ENCODE measurements at places on chromosomes 7 and 10.
A peak's percentile ranks its signal among the peaks of the same experiment; 100 is the strongest.

DNA sequence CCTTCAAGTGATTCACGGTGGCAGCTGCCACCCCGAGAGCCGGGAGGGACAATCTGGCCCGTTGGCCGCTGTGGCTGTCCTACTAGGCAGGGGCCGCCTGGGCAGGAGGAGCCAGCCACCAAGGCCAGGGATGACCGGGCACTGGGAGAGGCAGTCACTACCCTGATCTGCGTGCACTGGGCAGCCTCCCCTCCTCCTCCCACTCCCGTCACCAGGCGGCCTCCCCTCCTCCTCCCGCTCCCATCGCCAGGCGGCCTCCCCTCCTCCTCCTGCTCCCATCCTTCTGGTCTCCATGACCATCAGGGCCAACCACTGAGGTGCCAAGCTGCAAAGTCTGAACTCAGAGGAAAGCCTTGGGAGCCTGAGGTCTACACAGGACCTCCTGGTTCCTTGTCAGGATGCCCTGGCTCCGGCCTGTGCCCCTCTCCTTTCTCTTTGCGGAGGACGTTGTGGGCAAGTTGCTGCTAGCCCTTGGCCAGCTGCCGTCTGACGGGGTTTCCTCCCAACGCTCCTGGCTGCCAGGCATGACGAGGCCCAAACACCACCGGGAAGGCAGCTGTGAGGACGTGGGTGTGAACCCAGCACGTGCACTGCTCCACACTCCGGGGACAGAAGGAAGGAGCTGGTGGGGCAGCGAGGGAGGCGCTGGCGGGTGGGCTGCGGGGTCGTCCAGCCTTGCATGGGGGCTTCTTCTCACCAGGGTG, 131.1 kb downstream of the WDR37 start:
- peak; percentile 86 for DNase-seq

GRCh38 chr7:84654273-84654672, 459.7 kb upstream of the SEMA3A start:
- no peak for DNase-seq

GRCh38 chr7:109641445-109641844, 1071.8 kb downstream of the DNAJB9 start:
- DNase-seq = no peak

- DNase-seq = no peak
These were observed 10.2 kb downstream of the BRI3 start for GRCh38 chr7:98291717-98292116.

DNA sequence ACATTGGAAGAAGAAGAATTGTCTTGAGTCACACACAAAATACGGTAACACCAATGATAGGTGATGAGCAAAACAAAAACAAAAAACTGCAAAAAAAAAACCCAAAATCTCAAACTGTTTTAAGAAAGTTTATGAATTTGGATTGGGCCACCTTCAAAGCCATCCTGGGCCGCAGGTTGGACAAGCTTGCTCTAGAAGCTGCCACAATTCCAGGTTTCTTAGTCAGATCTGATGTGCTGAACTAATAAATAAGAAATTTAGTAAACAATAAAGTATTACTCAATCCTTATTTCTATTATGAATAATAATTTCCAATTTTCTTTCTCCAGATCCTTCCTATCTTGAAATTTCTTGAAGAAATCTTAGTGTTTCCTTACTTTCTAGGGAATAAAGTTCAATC, 10.0 kb downstream of the WASL start:
- DNase-seq = no peak

DNA sequence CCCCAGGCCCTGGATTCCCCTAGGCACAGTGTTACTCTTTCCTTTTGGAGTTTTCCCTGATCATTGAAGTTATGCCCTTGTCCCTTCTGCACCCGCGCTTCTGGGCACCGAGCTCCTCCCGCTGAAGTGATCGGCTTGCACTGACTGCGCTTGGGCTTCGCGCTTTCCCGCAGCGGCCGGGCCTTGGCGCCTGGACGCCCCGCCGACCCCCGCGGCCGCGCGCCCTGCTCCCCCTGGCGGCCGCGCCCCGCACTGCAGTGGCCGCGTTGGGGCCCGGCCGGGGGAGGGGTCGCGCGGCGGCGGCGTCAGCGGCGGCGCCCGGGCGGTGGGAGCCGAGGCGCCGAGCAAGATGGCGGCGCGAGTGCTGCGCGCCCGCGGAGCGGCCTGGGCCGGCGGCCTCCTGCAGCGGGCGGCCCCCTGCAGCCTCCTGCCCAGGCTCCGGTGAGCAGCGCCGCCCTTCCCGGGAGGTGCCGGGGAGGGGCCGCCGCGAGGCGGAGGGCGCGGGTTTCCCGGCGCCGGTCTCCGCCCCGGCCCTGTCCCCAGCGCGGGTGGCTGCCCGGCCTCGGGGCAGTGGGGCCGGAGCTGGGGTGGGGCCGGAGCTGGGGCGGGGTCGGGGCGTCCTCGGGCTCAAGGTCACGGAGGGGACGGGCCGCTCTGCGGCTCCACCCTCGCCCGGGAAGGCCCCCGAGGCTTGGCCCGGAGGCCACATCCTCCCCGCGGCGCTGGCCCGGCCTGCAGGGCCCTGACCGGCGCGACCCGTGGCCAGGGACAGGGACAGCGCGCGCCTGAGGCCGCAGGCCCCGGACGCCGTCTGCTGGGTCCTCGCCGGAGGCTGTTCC, at the start of gene NIPSNAP2:
NIPSNAP2 (plus strand) TSS at position 325 of the 839 bp plus-strand sequence; CDS start at position 350, 25 bp downstream.
- DNase-seq = peak; percentile 69

DNA sequence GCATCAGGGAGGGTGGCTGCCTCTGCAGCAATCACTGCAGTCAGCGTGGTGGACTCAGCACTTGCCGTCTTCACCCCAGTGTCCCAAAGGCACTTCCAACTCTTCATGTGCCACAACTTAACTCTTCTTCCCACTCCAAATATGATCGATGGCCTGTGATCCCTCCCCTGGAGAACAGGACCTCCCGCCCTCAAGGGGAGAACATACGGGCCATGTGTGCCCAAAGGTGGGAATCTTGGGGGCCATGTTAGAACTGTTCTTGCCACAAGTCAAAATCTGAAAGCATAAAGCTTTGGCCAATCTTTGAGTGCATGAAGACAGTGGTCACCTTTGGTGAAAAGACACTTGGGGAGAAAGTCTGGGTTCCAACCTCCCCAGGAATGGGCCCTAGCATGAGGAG, 368.5 kb upstream of the MGMT start:
- no peak for DNase-seq

GRCh38 chr10:38093816-38094157, 350 bp upstream of the ZNF37A start:
- no peak for DNase-seq

DNA sequence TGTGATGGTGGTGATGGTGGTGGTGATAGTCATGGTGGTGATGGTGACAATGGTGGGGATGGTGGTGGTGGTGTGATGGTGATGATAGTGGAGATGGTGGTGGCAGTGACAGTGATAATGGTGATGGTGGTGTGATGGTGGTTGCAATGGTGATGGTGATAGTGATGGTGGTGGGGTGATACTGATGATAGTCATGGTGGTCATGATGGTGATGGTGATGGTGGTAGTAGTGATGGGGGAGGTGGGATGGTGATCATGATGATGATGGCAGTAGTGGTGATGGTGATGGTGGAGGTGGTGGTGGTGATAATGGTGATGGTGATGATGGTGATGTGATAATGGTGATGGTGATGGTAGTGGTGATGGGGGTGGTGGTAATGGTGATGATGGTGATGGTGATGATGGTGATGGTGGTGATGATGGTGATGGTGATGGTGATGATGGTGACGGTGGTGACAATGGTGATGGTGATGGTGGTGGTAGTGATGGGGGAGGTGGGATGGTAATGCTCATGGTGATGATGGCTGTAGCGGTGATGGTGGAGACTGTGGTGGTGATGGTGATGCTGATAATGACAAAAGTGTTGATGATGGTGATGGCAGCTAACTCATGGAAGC, 4.7 kb upstream of the PWWP2B start:
- no peak for DNase-seq

GRCh38 chr7:100791881-100792666, 35.2 kb downstream of the EPHB4 start:
- DNase-seq = no peak

- no peak for DNase-seq
These were observed 131.8 kb downstream of the ADK start for GRCh38 chr10:74282848-74283210.

DNA sequence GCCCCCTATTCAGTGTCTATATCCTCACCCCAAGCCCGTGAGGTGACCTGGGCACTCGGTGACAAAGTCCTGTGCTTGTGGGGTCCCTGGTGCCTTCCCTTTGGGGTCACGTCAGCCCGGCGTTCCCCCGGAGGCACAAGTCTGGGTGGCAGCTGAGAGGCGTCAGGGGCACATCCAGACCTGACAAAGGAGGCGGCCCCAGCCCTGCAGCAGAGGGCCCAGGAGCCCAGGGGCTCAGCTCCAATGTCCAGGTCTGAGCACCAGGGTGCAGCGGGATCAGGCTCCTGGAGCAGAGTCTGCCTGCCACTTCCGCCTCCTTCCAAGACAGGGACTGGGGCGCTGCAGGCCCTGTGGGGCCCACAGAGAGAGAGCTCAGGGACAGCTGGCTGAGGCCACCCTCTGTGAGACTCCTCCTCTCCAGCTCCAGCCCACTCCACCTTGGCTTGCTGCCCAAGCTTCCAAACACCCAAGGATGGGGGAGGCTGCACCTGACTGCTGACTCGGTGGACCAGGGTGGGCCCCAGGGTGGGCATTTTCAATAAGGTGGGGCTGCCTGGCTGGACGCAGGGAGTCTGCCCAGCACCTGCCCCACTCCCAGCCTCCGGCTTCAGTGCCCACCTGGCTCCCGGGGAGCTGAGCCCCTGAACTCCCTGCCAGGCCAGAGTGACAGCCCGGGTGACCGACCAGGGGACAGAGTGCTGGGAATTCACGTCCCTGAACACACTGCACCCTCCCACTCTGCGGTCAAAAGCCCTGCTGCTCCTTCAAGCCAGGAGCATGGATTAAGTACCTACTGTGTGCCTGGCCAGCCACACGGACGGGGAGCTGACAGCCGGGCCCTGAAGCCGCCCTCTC, 1.0 kb upstream of the KNDC1 start:
- no peak for DNase-seq

DNA sequence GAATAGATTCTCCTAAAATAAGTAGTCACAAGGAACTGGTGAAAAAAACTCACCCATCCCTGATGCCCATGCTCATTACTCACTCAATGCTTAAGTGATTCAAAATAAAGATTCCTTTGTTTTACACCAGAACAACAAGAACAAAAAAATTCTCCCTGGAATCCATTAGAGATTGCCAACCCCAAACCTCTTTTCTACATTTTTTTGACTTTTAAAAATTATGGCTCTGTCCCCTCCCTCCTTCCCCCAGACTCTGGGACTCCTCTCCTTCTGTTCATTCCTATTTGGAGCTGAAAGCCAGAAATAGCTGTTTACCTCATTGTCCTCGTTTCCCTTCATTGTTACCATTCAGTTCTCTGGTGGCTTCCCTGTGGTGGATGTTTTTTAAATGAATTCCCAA, 63.2 kb upstream of the FHIP2A start:
- DNase-seq = no peak

DNA sequence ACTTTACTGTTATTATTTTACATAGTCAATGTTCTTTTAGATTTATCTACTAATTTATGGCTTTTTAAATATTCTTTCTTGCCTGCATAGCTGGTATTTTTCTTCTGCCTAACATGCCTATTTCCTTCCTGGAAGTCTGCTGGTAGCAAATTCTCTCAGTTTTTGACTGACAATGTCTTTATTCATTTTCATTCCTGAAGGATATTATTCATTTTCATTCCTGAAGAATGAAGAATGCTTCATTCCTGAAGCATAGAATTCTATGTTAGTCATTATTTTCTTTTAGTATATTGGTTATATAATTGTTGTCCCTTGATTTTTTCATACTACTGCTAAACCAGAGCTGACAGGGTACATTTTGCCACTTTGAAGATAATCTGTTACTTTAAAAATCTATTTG, 41.8 kb downstream of the TMEM168 start:
- DNase-seq = no peak

DNA sequence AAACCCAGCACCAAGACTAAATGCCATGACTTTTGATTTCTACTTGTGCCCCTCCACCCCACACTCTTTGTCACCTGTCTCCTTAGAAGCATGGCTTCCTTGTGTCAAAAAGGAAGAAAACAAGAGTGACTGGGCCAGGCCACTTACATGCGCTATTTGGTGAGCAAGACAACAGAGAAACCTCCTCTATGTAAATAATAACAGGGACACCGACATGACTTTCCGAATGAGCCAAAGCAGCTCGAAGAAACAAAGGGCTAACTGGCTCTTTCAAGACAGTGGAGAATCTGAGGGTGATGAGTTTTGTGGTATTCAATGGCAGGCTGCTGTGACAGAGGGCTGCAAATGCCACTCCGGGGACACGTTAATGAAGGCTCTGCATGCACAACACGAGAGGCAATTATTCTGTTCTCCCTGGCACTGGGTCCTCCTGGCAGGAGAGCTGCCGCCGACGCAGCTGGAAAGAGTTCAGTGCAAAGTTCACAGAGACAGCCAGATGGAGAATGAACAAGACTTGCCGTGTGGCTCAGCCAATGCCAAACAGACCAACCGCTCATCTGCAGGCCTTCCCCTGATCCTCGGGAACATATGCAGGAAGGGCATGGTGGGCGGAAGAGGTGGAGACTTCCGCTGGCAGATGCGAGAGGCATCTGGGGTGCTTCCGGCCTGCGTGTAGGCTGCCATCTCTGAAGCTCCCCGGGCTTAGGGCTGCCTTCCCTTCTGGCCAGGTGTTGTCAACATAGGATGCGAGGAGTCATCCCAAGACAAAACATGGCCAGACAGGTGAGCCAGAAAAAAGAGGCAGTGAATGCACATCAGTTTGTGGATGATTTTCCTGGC, 59.1 kb upstream of the SMNDC1 start:
- DNase-seq = peak; percentile 69

DNA sequence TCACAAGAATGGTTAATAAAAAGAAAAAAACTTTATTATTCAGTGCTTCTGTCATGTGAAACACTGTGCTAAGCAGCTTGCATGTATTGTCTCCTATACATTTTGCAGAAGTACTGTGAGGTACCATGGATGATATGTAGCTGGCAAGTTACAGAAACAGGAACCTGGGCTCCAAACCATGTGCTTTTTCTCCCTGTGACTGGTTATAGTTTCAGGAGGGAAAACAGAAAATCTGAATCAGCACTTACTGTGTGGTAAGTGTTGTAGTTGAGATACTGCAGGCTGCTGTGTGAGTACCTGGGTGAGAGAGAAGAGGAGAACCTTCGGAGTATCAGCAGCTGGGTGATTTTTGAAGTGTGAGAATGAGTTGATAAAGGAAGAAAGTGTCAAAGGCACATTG, 285.0 kb downstream of the SUGCT start:
- DNase-seq = no peak
